Stimulated activated naive CD8-positive, alpha-beta T cell treated with anti-CD3 and anti-CD28 coated beads, Interleukin-15, Interleukin-2, amounts not matched to agents 100 U/mL and 50 U/mL, for 24 hours (primary cell): ENCODE measurements at places on chromosomes 6 and 20.

- no peak for DNase-seq
Observed at GRCh38 chr6:153790048-153790447, 249.0 kb upstream of the OPRM1 start.

DNA sequence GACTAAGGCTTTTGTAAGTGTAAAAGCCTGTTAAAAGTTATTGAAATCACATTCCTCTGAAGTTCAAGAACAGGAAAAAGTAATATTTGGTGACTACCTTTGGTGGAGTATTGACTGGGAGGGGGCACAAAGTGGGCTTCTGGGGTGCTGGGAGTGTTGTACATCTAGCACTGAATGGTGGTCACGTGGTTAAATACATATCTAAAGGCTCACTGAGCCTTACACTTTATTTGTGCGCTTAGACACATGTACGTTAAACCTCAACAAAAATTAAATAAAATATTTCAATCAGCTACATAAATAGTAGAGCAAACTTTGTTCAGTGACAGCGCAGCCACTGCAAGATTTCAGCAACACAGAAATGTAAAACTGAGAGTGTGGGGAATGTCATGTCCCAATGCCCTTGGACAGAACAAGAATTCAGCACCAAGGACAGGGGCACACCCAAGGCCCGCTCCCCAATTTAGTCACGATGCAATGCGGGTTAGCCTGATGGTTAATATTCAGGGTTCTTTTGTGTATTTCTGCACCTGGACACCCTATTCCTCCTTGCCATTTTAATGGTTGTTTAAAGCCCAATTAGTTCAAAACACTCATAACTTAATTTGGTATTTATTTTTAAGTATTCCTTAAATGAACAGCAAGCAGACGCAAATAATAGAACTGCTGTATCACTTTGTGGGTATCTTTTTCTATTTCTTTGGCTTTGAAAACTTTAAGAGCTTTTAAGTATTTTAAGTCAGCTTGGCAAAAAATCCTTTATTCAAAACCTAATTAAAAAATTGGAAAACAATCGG, 37.4 kb downstream of the ANGPT4 start:
- peak; percentile 37 for DNase-seq

DNA sequence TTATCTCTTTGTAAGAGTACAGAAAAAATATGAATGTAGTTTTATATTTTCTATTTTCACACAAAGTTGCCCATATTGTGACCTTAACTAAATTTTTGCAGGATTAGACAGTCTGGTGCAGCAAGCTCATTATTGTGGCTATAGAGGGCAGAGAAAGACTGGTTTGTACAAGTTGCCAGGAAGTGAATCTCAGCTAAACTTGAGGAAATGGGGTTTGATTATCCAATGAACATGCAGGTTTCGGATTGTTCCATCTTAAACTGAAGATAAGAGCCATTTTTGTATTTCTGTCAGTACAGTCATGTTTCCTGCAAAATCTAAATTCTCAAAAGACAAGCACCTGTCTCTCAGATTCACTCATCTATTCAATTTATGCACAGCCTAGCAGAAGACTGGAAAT, 390.9 kb downstream of the MMUT start:
- no peak for DNase-seq

- no peak for DNase-seq
Observed at GRCh38 chr6:16148498-16148897, 19.6 kb downstream of the MYLIP start.

DNA sequence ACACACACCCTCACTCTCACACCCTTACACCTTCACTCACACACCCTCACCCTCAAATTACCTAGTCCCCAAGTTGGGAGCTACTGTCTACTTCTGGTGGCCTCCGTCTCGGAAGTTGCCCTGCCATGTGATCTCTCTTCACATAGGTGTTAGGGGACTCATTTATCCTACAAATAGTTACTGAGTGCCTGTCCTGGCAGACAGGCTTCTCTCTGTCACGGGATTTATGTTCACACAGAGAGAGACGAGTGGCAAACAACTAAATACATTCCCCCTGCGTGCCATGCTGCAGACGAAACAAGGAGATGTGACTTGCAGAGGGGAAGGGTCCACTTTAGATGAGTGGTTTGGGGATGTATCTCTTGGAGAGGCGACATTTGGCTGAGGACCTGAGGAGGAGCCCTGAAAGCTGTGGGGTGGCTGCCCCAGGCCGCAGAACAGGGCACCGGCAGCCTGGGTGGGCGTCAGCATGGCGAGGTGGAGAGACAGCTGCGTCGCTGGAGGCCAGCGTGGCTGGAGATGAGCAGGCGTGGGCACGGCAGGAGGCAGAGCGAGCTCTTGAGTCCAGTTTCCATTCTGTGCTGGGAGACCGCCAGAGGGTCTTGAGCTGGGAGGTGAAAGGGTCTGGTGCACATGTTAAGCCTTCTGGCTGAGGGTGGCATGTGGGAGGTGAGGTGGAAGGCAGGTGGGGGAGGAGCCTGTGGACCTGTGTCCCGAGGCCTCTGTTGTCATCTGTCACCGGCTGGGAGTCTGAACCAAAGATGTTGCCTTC, 17.2 kb downstream of the DYNLT1 start:
- no peak for DNase-seq

GRCh38 chr6:54717849-54718455, 128.6 kb upstream of the FAM83B start:
- DNase-seq = peak; percentile 65

DNA sequence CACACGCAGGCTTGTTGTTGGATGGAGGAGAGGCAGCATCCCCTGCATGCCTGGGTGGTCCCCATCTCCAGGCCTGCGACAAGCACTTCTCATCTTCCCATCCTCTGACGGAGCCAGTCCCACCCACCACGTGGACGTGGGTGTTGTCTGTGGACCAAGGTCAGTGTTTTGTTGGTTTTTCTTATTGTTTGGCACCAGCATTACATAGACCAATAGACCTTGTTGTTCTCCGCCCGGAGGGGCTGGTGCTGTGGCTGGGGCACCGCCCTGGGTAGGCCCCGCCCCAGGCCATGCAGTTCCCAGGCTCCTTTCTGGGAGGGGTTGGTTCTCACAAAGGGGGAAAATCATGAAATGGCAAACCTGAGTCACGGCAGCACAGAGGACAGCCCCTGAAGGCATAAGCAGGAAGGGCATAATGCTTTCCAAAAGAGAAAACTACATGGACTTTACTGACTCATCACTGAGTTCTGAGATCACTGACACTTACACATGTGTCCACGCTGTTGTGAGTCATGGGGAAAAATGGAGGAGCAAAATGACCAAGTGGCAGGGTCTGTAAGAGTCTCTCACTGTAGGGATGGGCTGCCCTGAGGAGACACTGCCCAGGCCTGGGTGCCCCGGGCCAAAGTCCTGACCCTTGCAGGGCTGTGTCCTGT, 90.8 kb downstream of the THBS2 start:
- DNase-seq = peak; percentile 42

GRCh38 chr6:98572579-98572978, 261.8 kb upstream of the POU3F2 start:
- DNase-seq = no peak

DNA sequence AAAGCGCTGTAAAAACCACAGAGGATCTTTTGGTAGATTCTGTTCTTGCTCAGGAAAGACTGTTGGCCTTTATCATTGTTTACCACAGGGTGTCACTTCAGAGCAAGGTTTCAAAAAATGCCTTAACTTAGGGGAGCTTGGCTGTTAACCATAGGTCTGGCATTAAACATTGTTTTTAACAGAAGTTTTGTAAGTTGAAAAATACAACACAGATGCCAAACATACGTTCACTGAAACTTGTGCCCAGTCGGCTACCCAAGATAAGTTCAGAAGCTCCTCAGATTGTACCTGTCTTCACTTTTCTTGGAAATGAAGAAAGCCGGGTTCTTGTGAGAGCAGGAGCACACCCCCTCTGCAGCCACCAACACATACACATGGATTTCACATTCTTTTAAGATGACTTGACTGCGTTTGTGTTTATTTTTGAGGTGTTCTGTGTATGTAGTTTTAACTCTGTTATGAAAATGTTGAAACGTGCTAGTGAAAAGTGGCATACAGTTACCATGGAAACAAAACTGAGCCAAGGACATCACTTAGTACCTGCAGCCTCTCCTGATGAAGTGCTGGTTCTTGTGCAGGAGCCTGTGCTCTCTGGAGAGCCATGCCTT, 64.9 kb downstream of the SYCP2L start:
- DNase-seq = no peak

DNA sequence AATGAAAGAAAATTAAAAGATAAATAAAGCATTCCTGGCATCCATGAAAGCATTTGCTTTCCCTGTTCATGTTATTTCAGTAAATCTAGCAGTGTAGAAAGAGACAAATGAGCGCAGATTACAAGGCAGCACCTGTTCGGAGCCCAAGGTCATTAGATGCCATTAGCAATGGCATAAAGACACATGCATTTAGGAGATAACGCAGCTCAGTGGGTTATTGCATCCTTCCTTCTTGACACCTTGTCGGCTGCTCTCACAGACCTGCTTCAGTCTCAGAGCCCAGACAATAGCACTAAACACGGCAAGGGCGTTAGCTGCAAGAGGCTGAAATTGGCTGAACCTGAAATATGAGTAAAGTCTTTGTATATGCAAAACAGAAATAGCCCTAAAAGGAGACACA, 140.3 kb downstream of the ATXN1 start:
- no peak for DNase-seq

DNA sequence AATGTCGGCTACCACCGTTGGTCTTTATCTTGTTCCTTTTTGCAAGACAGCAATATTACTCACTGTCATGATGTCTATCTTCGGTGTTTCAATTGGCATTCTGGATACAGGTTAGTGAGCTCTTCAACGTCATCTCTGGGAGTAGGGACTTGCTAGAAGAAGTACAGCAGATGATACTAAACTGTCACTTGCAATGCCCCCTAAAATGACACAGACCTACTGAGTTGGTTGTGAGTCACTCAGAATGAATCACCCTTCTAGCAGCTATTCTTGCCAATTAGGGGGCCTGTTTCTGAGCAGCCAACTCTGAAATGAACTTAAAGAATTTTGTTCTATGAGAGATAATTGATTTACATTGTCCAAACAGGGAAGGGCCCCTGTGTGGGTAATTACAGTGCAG, 176.5 kb downstream of the SLC16A10 start:
- no peak for DNase-seq

DNA sequence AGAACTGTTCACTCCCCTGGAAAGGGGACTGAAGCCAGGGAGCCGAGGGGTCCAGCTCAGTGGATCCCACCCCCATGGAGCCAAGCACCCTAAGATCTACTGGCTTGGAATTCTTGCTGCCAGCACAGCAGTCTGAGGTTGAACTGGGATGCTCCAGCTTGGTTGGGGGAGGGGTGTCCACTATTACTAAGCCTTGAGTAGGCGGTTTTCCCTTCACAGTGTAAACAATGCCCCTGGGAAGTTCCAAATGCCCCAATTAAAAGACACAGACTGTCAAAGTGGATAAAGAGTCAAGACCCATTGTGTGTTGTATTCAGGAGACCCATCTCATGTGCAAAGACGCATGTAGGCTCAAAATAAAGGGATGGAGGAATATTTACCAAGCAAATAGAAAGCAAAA, 150.2 kb downstream of the LPA start:
- no peak for DNase-seq

DNA sequence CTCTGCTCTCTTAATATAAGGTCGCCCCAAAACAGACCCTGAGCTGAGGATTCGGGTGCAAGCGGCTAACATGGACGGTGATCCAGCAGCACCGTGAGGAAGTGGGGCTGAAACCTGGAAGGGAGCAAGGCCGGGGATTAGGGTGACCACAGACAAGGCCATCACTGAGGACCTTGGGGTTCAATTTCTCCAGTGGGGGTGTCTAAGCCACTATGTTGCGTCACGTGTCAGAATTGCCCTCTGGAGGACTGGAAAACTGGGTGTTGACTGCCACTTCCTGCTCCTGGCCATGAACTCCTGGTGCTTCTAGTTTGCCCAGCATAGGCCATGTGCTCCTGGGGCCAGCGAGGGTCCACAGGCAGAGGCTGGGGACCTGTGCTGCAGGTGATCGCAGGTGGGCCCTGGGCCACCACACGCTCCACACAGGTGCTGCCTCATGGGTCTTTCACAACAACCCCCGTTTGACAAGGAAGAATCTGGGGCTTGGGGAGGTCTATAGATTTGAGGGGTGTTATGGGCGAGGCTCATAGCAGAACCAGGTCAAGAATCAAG, 101.9 kb downstream of the CDH26 start:
- DNase-seq = no peak
